Liver (tissue), 10 donors: ENCODE measurements at places on chromosomes 13 and 19.

DNA sequence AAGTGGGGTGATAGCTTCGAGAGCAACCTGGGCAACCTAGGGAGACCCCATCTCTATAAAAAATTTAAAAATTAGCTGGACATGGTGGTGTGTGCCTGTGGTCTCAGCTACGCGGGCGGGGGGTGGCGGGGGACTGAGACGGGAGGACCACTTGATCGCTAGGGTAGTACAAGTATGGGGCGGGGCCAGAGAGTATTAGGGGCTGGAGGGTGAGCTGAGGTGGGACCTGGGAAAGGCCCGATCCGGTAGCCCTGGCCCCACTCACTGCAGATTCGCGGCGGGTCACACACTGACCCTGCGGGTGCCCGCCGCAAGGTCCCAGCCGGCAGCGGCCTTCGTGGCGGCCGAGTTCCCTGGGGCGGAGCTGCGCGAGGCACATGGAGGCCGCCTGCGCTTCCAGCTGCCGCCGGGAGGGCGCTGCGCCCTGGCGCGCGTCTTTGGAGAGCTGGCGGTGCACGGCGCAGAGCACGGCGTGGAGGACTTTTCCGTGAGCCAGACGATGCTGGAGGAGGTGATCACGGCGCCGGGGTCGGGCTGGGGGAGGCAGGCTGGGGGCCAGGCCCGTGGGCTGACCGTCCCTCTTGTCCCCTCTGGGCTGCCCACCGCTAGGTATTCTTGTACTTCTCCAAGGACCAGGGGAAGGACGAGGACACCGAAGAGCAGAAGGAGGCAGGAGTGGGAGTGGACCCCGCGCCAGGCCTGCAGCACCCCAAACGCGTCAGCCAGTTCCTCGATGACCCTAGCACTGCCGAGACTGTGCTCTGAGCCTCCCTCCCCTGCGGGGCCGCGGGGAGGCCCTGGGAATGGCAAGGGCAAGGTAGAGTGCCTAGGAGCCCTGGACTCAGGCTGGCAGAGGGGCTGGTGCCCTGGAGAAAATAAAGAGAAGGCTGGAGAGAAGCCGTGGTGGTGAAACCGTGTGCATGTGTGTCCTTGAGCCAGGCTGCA, 2.0 kb upstream of the ARHGAP45 start:
- no peak overlapping the region for H3K4me3 ChIP-seq
- no peak overlapping the region for H3K27ac ChIP-seq
- no peaks in the 10 kb centered on the region for H3K27me3 ChIP-seq
- peaks cover 10% of the 10 kb centered on the region for H3K4me1 ChIP-seq

DNA sequence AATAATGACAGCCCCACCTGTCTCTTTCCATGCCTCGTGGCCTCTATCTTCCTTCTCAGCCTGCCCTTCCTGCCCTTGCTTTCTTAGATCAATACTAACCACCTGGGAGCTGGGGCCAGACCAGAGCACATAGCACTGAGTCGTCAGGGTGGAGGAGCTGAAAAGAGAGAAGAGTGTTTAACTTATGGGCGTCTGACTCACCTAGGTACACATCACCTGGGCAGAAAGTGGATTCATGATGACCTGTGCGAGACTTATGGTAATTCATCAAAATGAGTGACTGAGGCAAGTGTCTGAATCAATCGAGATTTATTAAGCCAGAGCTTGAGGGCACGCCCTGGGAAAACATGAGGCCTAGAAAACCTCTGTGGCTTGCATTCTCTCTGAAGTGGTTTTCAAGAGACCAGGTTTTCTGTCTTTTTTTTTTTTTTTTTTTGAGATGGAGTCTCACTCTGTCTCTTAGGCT, 19.2 kb downstream of the CEACAM6 start:
- H3K36me3 ChIP-seq: no peaks in the 10 kb centered on the region
- peaks cover 8% of the 10 kb centered on the region for H3K27me3 ChIP-seq
- no peak overlapping the region for H3K4me3 ChIP-seq
- no peak overlapping the region for H3K27ac ChIP-seq
- no peaks in the 10 kb centered on the region for H3K4me1 ChIP-seq

DNA sequence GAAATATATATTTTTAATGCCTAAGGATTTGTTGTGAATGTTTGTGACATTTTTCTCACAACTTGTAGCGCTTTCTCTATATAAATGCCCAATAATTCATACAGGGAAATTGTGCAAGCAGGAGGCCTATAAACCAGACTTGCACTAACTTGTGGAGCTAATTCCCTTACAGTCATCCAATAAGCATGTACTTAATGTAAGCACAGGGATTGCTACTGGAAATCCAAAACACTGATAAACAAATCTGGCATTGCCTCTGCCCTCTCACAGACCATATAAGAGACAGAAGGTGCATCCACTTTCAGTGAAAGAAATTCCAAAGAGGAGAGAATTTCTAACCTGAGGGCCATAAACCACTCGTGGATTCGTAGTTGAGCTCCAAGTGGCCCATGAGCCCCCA, 518.8 kb downstream of the MYO16 start:
- H3K36me3 ChIP-seq: no peaks in the 10 kb centered on the region
- H3K4me3 ChIP-seq: no peak overlapping the region
- DNase-seq: no peak
- no peak overlapping the region for H3K27ac ChIP-seq

DNA sequence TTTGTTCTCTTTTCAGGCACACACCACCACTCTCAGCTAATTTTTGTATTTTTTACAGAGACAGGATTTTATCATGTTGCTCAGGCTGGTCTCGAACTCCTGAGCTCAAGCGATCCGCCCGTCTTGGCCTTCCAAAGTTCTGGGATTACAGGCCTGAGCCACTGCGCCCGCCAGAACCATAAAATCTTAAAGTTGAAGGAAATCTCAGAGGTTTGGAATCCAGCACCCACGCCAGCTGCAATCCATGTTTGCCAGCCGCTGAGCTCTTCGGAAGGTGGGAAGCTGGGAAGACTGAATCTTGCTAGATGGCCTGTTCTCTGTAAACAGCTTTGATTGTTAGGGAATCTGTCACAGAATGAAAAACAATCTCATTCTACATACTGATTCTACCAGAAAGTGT, 38.5 kb downstream of the SPATA13 start:
- H3K27me3 ChIP-seq: no peaks in the 10 kb centered on the region
- no peak overlapping the region for H3K27ac ChIP-seq

- H3K4me3 ChIP-seq: no peak overlapping the region
- DNase-seq: peak; percentile 63
- peak overlapping the region; percentile 21 for H3K27ac ChIP-seq
- no peaks in the 10 kb centered on the region for H3K36me3 ChIP-seq
- peaks cover 32% of the 10 kb centered on the region for H3K4me1 ChIP-seq
Measured at GRCh38 chr19:17248011-17248776, 2.5 kb upstream of the NR2F6 start.

- no peak overlapping the region for H3K27ac ChIP-seq
- no peak overlapping the region for H3K4me3 ChIP-seq
- no peaks in the 10 kb centered on the region for H3K4me1 ChIP-seq
- no peaks in the 10 kb centered on the region for H3K27me3 ChIP-seq
- H3K36me3 ChIP-seq: no peaks in the 10 kb centered on the region
Measured at GRCh38 chr13:43805071-43805468, 18.3 kb upstream of the ENOX1 start.

- H3K4me1 ChIP-seq: peaks cover 8% of the 10 kb centered on the region
- H3K27me3 ChIP-seq: no peaks in the 10 kb centered on the region
- peak overlapping the region; percentile 96 for H3K27ac ChIP-seq
- DNase-seq: no peak
Measured at GRCh38 chr19:33376423-33376822, 2.9 kb downstream of the CEBPG start.

DNA sequence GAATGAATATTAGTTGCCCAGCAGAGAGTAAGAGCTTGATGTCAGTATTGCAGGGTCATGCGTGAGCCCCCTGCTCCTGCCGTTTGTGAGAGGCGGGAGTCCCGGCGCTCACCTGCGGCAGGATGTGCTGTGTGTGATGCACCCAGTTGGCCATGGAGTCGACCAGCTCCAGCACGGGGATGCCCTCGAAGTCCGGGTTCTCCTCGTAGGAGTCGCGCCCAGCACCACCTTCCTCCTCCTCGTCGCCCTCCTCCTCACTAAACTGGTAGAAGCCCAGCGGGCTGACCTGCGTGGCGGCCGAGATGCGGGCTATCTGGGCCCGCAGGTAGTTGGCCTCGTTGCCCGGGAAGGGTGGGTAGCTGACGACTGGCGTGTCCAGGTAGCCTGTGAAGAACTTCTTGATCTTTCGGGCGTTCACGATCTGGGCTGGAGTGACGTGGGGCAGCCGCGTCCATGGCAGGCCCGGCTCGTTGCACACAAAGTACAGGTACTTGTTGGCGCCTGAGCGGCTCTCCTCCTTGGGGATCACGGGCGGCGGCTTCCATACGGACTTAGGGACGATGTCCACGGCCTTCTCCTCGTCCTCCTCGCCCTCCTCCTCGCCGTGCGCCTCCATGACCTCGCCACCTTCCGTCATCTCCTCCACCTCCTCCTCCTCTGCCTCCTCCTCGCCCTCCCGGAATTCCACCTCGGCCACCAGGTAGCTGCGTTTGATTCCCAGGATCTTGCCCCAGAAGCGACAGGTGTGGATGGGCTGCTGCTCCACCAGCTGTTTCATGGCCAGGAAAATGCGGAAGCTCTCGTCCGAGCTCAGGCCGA, 10.8 kb downstream of the RSPH6A start:
- DNase-seq: no peak
- H3K27me3 ChIP-seq: no peaks in the 10 kb centered on the region
- no peak overlapping the region for H3K27ac ChIP-seq
- no peak overlapping the region for H3K4me3 ChIP-seq
- H3K4me1 ChIP-seq: no peaks in the 10 kb centered on the region
- no peaks in the 10 kb centered on the region for H3K36me3 ChIP-seq

DNA sequence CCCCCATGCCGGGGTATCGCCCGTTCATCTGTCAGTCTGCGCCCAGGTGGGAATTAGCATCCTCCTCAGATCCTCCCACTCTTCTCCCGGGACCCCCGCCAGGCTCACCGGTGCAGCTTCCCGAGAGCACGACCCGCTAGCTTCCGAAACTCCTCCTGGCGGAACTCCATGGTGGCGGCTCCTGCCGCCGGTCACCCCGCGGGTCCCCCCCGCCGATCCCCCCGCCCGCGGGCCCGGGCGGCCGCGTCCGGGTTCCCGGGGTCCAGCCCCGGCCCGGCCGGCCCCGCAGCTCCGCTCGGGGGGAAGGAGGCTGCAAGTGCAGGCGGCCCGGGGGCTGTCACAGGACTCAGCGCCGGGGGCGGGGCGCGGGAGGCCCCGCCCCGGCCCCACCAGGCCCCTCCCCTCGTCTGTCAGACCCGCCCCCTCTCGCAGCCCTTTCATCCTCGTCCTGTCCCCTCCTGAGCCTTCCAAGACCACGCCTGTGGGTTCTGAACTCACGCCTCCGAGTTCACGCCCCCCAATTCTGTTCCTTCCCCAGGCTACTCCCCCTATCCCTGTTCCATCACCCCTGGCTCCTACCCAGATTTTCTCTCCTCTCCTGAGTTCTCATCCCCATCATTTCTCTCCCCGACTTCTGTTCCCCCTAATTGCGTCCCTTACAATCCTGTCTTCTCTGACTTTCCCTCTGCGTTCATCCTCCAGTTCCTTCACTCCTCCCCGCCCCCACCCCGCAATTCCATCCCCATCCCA, at the start of gene SLC17A7:
Gene SLC17A7, minus strand, starts transcription at position 318 of the 750 bp plus-strand sequence. Its CDS starts 148 bp downstream, at position 170.
- peak within 1 kb of the TSS; percentile 28 for H3K4me3 ChIP-seq
- no peak for DNase-seq
- H3K27ac ChIP-seq: no peak within 1 kb of the TSS
- no peaks in the 10 kb centered on the region for H3K36me3 ChIP-seq
- H3K4me1 ChIP-seq: peaks cover 4% of the 10 kb centered on the region
- H3K27me3 ChIP-seq: peaks cover 3% of the 10 kb centered on the region

DNA sequence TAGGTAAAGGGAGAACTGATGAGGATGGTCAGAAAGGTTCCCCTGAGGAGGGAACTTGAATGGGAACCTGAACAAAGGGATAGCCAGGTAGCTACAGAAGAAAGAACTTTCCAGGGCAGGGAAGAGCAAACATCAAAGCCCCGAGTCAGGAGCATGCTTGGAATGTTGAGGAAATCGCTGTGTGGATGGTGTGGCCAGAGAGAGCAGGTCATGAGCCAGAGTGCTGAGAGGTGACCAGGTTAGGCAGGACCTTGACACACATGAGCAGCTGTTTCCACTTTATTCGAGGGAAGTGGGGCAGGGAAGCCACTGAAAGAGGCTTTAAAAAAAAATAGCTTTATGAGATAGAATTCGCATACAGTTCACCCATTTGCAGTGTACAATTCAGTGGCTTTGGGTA, 4.4 kb downstream of the RAB8A start:
- no peaks in the 10 kb centered on the region for H3K27me3 ChIP-seq
- peak overlapping the region; percentile 20 for H3K27ac ChIP-seq
- peaks cover 50% of the 10 kb centered on the region for H3K4me1 ChIP-seq
- peaks cover 6% of the 10 kb centered on the region for H3K36me3 ChIP-seq
- H3K4me3 ChIP-seq: no peak overlapping the region
- no peak for DNase-seq

- H3K36me3 ChIP-seq: peaks cover 19% of the 10 kb centered on the region
- no peaks in the 10 kb centered on the region for H3K4me1 ChIP-seq
- no peaks in the 10 kb centered on the region for H3K27me3 ChIP-seq
- H3K4me3 ChIP-seq: no peak overlapping the region
- DNase-seq: no peak
Measured at GRCh38 chr13:95937714-95938320, 115.4 kb downstream of the UGGT2 start.

- H3K27ac ChIP-seq: no peak overlapping the region
- H3K4me3 ChIP-seq: no peak overlapping the region
- no peaks in the 10 kb centered on the region for H3K27me3 ChIP-seq
- no peaks in the 10 kb centered on the region for H3K4me1 ChIP-seq
- no peak for DNase-seq
Measured at GRCh38 chr19:51779181-51779580, 15.8 kb upstream of the FPR3 start.

DNA sequence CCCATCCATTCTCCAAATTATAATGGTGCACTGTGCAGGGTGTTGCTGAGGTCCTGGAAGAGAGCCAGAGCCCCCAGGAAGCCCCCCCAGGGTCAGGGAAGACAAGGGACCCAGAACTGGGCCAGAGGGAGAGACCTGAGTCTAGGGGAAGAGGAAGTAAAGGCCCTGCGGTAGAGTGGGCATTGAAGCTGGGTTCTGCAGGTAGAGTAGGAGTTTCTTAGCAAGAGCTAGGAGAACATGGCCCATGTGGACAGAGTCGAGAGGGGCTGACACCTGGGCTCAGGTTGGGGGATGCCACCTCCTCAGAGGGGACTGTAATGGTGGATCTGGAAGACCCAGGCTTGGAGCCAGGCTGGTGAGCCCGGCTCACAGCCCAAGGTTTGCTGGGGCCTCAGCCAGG, 17.0 kb upstream of the ONECUT3 start:
- no peak overlapping the region for H3K4me3 ChIP-seq
- no peaks in the 10 kb centered on the region for H3K36me3 ChIP-seq
- no peak for DNase-seq
- H3K27ac ChIP-seq: no peak overlapping the region
- H3K27me3 ChIP-seq: no peaks in the 10 kb centered on the region

- no peaks in the 10 kb centered on the region for H3K36me3 ChIP-seq
- DNase-seq: no peak
- H3K4me3 ChIP-seq: no peak overlapping the region
- H3K27ac ChIP-seq: no peak overlapping the region
Measured at GRCh38 chr19:8881512-8881911, 49.3 kb downstream of the MBD3L1 start.

- DNase-seq: no peak
- no peaks in the 10 kb centered on the region for H3K4me1 ChIP-seq
- H3K36me3 ChIP-seq: no peaks in the 10 kb centered on the region
- no peak overlapping the region for H3K27ac ChIP-seq
Measured at GRCh38 chr13:90732049-90732448, 615.4 kb upstream of the MIR17HG start.

- H3K4me3 ChIP-seq: no peak overlapping the region
- H3K27ac ChIP-seq: peak overlapping the region; percentile 50
- H3K36me3 ChIP-seq: no peaks in the 10 kb centered on the region
Measured at GRCh38 chr13:48125794-48126228, 30.9 kb upstream of the MED4 start.

GRCh38 chr13:23790577-23791170, 98.5 kb downstream of the MIPEP start:
- H3K4me1 ChIP-seq: no peaks in the 10 kb centered on the region
- H3K36me3 ChIP-seq: no peaks in the 10 kb centered on the region
- no peaks in the 10 kb centered on the region for H3K27me3 ChIP-seq
